ENCODE measurements at places on chromosomes 3 and 15. TPM values are rescaled to one million over a fixed set of nuclear protein-coding genes. Genes with fewer than 3 reads are reported as not detected.

DNA sequence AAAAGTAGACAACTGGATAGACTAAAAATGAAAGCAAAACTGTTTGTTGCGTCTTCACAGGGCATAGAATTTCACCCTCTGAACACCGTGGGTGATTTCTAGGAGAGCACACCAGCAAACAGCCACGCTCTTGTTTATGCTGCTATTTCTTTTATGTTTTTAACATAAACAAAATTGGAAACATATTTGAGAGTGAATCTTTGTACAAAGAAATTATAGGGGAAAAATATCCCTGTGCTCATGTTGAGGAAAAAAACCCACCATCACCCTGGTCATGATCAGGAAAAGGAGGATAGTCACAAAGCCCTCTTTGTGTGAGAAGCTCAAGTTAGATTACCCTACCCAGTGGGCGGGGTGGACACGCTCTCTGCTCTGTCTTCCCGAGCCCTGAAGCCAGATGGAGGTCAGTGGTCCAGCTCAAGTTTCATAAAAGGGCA lies 313.3 kb downstream of the SATB1 start:
- DNase-seq = no peak

Gene MAP1A
- 8.7 TPM for polyA plus RNA-seq

DNA sequence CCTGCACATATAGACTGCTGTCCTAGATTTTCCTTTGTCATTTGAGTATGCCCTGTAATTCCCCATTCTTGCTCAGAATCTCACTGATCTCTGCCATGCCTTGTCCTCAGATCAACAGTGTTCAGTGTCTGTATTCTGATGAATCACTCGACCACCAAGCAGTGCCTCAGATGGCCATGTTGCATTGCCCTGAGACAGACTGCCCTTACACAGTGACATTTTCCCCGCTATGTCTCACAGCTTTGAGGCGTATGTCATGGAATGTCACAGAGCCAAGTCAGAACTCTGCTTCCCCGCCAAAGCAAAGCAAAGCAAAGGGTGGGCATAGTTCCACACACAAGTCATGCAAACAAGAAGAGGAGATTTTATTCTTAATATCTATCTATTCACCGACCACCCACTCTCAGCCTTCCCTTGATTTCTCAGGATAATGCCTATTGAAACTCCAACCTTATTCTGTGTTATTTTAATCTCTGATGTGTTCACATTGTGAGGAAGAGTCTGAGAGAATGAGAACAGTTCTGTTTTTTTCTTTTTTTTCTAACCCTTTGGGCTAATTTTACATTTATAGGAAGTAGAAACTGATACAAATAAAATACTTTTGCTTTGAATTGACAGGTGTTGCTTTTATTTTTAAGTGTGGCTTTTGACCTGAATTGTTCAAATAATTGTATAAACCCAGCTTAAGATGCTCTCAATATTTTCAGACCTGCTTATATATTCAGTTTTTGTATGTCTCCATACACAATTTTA lies 16.9 kb upstream of the PSMD6 start:
- DNase-seq = no peak

Gene ERICH6
- polyA plus RNA-seq = 0.50 TPM

- DNase-seq = no peak
These were observed 749 bp downstream of the RAB8B start for GRCh38 chr15:63189941-63190768.

DNA sequence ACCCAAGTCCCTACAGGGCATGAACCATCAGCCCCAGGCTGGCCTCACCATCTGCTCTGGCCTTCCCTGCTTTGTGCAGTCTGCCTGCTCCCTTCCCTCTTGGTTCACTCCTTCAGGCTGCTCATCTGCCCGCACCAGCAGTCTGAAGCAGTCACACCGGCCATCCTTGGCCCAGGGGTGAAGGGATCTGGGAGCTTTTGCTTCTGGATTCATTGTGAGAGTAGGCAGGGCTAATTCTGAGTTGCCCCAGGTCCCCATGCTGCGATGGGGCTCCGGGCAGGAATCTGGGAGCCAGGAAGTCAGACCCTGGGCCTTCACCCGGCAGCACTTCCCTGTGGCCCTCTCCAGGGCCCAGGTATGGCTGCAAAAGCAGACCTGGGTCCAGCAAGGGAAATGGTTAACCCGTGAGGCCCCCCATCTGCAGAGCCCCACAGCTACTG lies 99.7 kb downstream of the VGLL4 start:
- DNase-seq = no peak

- no peak for DNase-seq
These were observed 17.2 kb downstream of the MKRN2 start for GRCh38 chr3:12574131-12574530.

GRCh38 chr15:22878103-22878502 lies 39.6 kb downstream of the NIPA2 start:
- DNase-seq = no peak

- no peak for DNase-seq
These were observed 5.7 kb upstream of the TAGLN3 start for GRCh38 chr3:111993038-111993437.

- no peak for DNase-seq
These were observed 42.5 kb downstream of the TRAK1 start for GRCh38 chr3:42133500-42134298.

Gene SYNPR
- 0.14 TPM for polyA plus RNA-seq

GRCh38 chr15:36364377-36364776 lies 215.0 kb upstream of the CDIN1 start:
- DNase-seq = no peak

DNA sequence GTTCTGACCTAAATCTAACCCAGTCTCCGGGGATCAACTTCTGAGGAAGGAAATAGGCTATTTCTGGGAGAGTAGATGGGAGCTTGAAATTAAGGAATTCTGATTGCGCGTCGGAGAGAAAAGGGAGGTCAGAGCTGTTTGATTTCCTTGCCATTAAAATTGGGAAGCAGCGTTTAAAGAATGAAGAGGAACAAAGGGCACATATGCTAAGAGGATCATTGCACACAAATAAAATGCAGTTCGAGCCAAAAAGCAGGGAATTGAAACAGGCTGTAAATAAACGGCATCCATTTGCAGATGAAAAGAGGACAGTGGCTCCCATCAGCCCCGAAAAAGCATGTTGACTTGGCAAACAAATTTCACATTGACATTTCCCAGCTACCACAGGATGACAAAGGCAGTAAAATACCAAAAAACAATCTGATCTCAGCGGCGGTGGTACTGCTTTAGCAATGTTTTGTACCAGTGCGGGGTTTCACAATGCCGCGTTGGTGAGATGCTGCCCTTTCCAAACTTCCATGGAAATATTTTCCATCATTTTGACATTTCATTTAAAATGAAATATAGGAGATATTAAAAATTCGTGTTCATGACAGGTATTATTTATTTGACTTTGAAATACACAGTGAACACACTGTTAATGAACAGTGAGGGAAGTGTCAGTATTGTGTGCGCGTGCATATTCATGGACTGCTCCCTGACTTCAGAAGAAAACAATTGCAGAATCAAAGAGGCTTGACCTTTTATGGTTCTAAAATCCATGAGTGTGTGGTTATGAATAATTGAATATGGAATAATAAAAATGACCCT lies 108.8 kb downstream of the SQOR start:
- no peak for DNase-seq
